Immature natural killer cell (primary cell): ENCODE measurements at places on chromosomes 16 and 17. TPM values are rescaled to one million over a fixed set of nuclear protein-coding genes. Genes with fewer than 3 reads are reported as not detected.

Gene HEXIM1
- polyA plus RNA-seq = 1.1 TPM

Gene ADAD2
- not detected for polyA plus RNA-seq

Gene TMEM204
- polyA plus RNA-seq = 38.3 TPM

Gene TP53TG3C
- not detected for polyA plus RNA-seq

Gene CTRB2
- polyA plus RNA-seq = not detected

Gene ARHGDIG
- polyA plus RNA-seq = not detected

Gene ADCY9
- 1.4 TPM for polyA plus RNA-seq

Gene TCAP
- polyA plus RNA-seq = not detected

DNA sequence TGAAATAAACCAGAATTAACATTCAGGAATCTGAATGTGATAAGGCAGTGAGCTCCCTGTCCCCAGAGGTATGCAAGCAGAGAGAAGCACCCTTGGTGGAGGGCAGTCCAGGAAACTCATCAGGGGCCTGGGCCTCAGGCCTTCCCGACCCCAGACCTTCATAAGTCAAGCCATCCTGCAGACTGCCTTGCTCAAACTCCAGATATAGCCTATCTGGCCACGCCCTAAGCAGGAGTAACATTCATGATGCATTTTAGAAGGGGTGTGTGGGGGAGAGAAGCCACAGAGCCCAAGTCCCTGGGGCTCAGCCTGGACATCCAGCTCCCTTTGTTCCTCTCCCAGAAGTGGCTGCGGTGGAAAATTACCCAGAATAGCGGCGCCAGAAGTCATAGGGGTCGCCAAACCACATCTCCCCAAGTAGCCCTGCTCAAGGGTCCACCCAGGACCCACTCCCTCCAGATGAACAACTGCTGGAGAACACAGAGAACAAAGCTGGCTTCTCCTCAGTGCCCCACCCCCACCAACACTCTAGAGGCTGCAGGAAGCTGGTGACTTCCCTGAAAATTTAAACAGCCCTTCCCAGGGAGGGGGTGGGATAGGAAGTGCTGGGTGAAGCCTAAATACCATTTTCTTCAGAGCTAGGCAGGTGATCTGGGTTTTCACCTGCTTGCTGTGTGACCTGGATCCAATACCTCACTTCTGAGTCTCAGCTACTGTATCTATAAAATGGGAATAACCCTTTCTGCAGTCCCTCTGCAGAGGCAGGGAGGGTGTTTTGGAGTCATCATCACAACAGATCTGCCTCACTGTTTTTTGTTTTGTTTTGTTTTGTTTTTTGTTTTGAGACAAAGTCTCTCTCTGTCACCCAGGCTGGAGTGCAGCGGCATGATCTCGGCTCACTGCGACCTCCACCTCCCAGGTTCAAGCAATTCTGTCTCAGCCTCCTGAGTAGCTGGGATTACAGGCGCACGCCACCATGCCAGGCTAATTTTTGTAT, 1.5 kb upstream of the SREBF1 start:
- no peak for DNase-seq

DNA sequence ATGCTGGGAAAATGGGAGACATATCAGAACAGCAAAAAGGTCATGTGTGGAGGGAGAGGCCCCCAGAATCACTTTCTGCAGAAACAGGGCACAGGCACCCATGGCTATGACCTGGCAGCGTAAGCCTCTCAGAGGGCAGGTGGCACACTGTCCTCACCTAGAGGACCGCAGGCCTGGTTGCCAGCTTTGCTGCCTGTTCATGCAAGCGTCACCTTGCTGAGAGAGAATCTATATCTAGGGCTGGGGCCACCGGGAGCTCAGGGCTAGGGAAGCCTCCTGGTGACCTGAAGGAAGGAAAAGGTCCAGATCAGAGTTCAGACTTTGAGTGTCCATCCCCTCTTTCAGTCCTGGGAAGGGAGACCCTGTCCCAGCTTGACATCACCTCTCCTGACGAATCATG, 78.7 kb downstream of the GOSR1 start:
- DNase-seq = no peak

GRCh38 chr17:47792979-47793378, 28.6 kb downstream of the OSBPL7 start:
- DNase-seq = no peak

DNA sequence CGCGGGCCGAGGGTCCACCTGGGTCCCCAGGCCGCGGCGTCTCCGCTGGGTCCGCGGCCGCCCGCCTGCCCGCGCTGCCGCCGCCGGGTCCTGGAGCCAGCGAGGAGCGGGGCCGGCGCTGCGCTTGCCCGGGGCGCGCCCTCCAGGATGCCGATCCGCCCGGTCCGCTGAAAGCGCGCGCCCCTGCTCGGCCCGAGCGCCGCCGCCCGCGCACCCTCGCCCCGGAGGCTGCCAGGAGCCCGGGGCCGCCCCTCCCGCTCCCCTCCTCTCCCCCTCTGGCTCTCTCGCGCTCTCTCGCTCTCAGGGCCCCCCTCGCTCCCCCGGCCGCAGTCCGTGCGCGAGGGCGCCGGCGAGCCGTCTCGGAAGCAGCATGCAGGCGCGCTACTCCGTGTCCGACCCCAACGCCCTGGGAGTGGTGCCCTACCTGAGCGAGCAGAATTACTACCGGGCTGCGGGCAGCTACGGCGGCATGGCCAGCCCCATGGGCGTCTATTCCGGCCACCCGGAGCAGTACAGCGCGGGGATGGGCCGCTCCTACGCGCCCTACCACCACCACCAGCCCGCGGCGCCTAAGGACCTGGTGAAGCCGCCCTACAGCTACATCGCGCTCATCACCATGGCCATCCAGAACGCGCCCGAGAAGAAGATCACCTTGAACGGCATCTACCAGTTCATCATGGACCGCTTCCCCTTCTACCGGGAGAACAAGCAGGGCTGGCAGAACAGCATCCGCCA, 504 bp downstream of the FOXC2 start:
- DNase-seq = no peak

GRCh38 chr17:81667754-81668153, 1.2 kb downstream of the CCDC137 start:
- no peak for DNase-seq

DNA sequence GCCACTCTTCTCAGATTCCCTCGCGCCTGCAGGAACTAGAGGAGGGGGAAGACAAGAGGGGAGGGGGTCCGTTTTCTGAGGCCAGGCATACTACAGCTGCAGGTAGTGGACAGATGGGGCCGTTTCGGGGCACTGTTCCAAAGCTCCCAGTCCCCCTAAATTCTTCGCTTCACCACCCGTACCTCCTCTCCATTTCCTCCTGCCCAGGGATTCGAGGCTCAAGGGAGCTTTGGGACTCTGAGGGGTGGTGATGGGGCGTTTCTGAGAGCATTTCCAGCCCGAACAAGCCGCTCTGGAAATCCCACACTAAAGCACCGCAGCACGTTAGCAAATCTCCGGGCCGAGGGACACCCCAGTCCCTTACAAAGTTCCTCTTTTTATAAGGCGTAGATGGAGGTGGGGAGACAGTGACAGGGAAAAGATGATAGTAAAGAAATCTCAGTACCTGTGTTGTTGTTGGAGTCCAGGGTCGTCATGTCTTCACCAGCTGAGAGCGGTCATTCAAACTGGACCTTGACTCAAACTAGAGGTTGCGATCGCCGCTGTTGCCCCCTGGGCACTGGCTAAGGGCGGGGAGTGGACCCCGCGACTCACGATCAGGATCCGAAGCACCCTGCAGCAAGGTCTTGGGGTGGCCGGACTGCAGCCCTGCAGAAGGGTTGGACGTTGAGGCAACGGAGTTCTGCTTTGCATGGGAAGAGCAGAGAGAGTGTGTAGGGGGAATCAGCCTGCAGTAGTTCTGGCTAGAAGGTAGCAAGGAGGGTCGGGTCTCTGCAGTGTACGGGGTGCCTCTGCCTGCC, 570 bp downstream of the NR1D1 start:
- DNase-seq = no peak
